Small intestine (tissue), 16 donors: ENCODE measurements at places on chromosomes 2 and 18. TPM values are rescaled to one million over a fixed set of nuclear protein-coding genes. Genes with fewer than 3 reads are reported as not detected.

- no peak for DNase-seq
- H3K27me3 ChIP-seq: no peaks in the 10 kb centered on the region
- no peak overlapping the region for H3K4me3 ChIP-seq
- H3K4me1 ChIP-seq: no peaks in the 10 kb centered on the region
Observed at GRCh38 chr2:164060031-164060430, 324.2 kb upstream of the FIGN start.

HTR2B gene
- 0.64 TPM for polyA plus RNA-seq

RASGRP3 gene
- polyA plus RNA-seq: 1.6 TPM

GRCh38 chr2:238864207-238865014 lies 16.5 kb downstream of the TWIST2 start:
- H3K27ac ChIP-seq: peak overlapping the region; percentile 80
- peak overlapping the region; percentile 21 for H3K4me3 ChIP-seq
- peak; percentile 94 for DNase-seq
- H3K4me1 ChIP-seq: peaks cover 3% of the 10 kb centered on the region
- H3K36me3 ChIP-seq: no peaks in the 10 kb centered on the region
- no peaks in the 10 kb centered on the region for H3K27me3 ChIP-seq

FEV gene
- polyA plus RNA-seq: 3.1 TPM

- no peaks in the 10 kb centered on the region for H3K36me3 ChIP-seq
- H3K27me3 ChIP-seq: no peaks in the 10 kb centered on the region
- no peak for DNase-seq
- H3K4me1 ChIP-seq: no peaks in the 10 kb centered on the region
Observed at GRCh38 chr2:196390243-196391148, 219.1 kb upstream of the STK17B start.

DNA sequence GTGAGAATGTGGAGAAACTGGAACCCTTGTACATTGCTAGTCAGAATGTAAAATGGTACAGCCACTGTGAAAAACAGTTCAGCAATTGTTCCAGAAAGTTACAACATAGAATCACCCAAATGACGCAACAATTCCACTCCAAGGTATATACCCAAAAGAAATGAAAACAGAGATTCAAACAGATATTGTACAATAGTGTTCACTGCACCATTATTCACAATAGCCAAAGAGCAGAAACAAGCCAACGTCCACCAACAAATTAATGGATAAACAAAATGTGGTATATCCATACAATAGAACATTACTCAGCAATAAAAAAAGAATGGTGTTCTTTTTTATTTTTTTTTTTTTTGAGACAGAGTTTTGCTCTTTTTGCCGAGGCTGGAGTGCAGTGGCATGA lies 10.9 kb downstream of the CLASP1 start:
- no peak for DNase-seq
- H3K4me3 ChIP-seq: no peak overlapping the region
- no peak overlapping the region for H3K27ac ChIP-seq

GRCh38 chr2:182933629-182934028 lies 67.2 kb upstream of the FRZB start:
- no peaks in the 10 kb centered on the region for H3K4me1 ChIP-seq
- H3K36me3 ChIP-seq: peaks cover 20% of the 10 kb centered on the region
- no peak overlapping the region for H3K4me3 ChIP-seq
- no peak for DNase-seq
- H3K27me3 ChIP-seq: no peaks in the 10 kb centered on the region
- no peak overlapping the region for H3K27ac ChIP-seq
